ENCODE measurements at places on chromosomes 7 and 10. TPM values are rescaled to one million over a fixed set of nuclear protein-coding genes. Genes with fewer than 3 reads are reported as not detected.

The GPNMB gene
- total RNA-seq, result 5.3 TPM

The GIMAP2 gene
- 4.4 TPM for total RNA-seq

The PCLO gene
- total RNA-seq, result 48.5 TPM

The RTKN2 gene
- total RNA-seq, result 7.5 TPM

The CPEB3 gene
- total RNA-seq, result 22.0 TPM

The VWDE gene
- total RNA-seq, result 1.4 TPM

The OR13A1 gene
- total RNA-seq, result not detected

The HOXA4 gene
- total RNA-seq, result not detected

The HMX3 gene
- total RNA-seq, result not detected

The EIF5AL1 gene
- 0.16 TPM for total RNA-seq

The ARF5 gene
- total RNA-seq, result 94.8 TPM

The BTBD16 gene
- total RNA-seq, result not detected

The PNLIP gene
- total RNA-seq, result not detected

The TAS2R41 gene
- total RNA-seq, result not detected

The CALHM3 gene
- total RNA-seq, result not detected

The ASAH2 gene
- 1.7 TPM for total RNA-seq

The THSD7A gene
- total RNA-seq, result 41.0 TPM

The ACSL5 gene
- 3.0 TPM for total RNA-seq

The AGAP3 gene
- total RNA-seq, result 85.6 TPM

The ZNF775 gene
- 10.6 TPM for total RNA-seq

The SPDYE6 gene
- total RNA-seq, result 0.16 TPM

The ZNF467 gene
- 1.2 TPM for total RNA-seq

The PRSS2 gene
- not detected for total RNA-seq

The SCIN gene
- total RNA-seq, result 1.6 TPM

The SLIT1 gene
- 42.7 TPM for total RNA-seq

The MOGAT3 gene
- not detected for total RNA-seq

The LRRC61 gene
- 11.7 TPM for total RNA-seq

The LMBR1 gene
- total RNA-seq, result 235 TPM

The PIK3CG gene
- total RNA-seq, result 3.3 TPM

The PPP1R3C gene
- 41.2 TPM for total RNA-seq

The LMOD2 gene
- total RNA-seq, result not detected

The DOCK1 gene
- total RNA-seq, result 18.6 TPM

The RBP4 gene
- total RNA-seq, result 1.4 TPM

The GPC2 gene
- total RNA-seq, result 71.9 TPM

The ANKRD61 gene
- 0.31 TPM for total RNA-seq

The NXPH1 gene
- total RNA-seq, result 47.4 TPM

The NRAP gene
- 0.31 TPM for total RNA-seq

The THNSL1 gene
- 17.9 TPM for total RNA-seq

The DRGX gene
- total RNA-seq, result not detected

The TPST1 gene
- 72.1 TPM for total RNA-seq

The CYP2C19 gene
- 0.16 TPM for total RNA-seq

The MINDY3 gene
- 127 TPM for total RNA-seq

The GNAT3 gene
- total RNA-seq, result not detected

The MSMB gene
- total RNA-seq, result not detected
